ENCODE measurements at places on chromosomes 7 and 10.

DNA sequence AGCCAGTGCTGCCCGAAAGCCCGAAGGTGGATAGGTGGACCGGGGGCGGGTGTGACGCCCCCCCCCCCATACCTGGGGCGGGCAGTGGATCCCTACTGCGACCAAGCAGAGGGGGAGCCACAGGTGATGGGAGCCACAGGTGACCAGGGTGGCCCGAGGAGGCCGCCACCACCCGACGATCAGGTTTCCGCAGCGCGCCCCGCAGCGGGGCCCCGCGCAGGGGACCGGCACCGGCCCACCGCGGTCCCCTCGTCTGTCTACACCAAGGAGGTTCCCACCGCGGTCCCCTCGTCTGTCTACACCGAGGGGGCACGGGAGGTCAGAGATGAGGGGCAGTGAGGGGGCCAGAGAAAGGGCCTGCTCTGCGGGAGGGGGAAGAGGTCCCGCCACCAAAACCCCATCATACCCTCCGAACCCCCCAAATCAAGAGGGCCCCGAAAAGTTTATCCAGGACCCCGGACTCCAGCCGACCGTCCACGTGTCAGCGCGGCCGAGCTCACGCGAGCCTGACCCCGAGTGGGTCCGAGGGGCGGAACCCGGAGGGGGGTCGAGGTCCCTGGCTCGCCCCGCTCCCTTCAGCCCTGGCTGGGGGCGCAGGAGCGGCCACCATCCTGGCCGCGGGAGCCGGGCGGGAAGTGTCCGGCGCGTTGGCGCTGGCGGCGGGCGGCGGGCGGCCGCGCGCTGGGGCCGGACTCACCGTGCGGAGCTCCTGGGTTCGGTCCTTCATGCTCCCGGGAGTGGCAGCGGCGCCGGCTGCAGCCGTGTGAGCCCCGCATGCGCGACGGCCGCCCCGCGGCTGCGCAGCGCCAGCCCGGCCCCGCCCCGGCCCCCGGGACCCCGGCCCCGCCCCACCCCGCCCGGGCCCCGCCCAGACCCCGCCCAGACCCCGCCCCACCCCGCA lies at the start of gene STX1A:
TSS of gene STX1A (minus strand) at position 765 of the 901 bp plus-strand sequence. CDS start at position 727, 38 bp downstream.
- peak; percentile 77 for DNase-seq

- no peak for DNase-seq
Measured at GRCh38 chr7:22647451-22648257, 79.3 kb upstream of the IL6 start.

- DNase-seq: no peak
Measured at GRCh38 chr7:84060760-84061261, 133.8 kb downstream of the SEMA3A start.

DNA sequence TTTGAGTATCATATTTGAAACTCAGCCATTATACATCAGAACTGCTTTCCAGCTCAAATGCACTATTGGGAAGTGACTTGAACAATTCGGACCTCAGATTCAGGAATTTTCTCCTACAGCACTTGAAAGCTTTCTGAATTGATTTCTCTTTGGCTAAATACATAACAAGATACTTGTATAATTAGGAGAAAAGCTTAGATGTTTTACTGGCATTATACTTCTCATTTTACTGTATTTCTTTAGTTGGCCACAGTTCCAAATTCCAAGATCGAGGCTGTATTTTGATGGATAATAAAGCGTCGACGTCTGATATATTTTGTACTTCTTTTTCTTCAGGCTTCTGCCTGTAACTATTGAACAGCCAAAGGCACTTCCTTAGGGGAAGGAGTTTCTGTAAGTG lies 26.7 kb upstream of the LYZL2 start:
- no peak for DNase-seq

DNA sequence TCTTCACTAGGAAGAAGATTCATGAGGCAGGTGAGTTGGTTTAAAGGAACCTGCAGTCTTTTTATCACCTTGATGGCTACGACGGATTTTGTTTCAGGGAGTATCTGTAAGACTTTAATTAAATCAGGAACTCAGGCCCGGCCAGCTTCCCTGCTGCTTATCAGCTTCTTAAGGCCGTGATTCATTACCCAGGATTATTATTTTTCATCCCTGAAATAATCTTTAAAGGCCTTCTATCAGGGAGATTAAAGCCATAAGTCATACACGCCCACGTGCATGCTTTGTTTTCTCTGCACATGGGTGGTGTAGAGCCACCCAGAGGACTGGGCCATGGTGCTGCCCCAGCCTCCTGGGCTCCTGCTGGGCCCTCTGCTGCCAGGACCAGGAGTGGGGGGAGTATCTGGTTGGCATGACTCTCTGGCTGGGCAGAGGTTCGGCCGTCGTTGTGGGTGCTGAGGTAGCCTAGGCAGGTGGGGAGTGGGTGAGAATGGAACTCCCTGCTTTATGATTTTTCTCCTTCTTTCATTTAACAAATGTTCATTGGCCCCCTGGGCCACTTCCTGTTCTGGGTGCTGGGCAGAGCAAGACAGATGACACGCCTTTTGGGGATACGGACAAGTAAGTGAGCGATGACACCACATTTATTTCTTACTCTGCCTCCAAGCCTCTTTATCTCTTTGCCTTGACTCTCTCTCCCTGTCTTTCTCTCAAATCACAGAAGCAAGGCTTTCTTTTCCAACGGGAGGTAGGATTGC lies 39.0 kb upstream of the PCBD1 start:
- no peak for DNase-seq

DNA sequence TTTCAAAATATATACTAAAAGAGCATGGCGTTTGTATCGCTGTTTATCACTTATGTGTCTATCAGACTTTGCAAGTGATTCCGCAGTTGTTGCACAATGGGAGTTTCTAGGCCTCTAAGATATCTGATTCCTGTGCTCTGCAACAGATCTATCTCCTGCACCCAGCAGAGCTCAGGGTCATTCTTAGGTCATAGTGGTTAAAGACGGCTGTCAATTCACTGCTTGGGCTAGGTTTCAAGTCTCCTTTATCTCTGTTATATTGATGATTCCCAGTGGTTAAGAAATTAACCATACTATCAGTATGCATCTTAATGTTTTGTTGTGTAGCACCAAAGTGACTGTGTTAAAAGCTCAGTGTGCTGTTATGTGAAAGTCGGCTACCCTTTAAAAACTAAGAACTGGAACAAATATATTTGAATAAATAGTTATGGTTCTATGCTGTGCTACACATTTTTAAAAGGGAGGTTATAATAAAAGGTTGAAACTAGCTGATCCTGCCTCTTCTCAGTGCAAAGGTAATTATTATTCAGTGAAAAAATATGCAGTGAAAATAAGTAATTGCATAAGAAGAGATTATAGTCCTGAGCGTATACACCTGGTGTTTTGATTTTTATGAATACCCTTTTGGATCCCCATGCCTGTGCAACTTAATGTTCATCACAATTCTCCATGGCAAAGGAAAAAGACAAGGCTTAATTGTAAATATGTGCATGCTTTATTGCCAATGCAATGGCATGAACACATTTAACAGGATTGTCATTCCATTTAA lies 24.0 kb downstream of the HOXA1 start:
- DNase-seq: no peak

DNA sequence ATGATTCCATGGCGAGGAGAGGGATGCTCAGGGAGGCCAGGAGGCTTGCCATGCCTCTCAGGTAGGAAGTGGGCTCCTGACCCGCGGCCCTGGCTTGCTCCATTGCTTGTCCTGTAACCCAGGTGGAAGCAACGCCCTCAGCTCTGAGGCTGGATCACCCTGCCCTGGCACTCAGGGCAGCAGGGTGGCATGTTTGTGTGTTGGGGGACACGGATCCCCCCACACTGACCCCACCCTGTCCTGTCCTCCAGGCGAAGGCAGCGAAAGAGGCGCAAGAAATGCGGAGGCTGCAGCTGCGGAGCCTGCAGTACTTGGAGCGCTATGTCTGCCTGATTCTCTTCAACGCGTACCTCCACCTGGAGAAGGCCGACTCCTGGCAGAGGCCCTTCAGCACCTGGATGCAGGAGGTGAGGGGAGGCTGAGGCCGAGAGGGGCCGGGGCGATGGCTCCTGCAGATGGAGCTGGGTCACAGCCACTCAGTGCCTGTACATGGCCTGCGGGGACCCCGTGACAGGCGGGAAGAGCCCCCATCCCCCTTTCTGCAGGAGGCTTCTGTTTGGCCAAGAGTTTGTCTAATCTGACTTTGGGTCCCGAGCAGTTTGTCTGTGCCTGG lies 38.3 kb downstream of the PRF1 start:
- no peak for DNase-seq

DNA sequence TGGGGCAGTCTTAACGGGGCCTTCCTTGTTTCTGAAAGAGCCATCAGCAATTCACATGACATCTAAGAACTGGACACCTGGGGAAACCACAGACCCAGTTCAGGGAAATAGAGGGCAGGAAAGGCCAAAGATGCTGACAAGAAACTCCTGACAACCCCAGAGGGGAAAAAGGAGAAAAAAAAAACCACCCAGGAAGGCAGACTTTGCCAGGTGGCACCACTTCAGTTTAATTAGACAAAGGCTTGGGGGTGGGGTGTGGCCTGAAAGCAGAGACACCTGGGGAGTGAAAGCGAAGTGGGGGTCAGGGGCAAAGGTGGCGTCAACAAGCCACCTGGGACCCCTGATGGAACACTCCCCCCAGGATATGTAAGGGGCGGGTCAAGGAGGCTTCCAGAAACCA lies 53.6 kb downstream of the RAB11FIP2 start:
- no peak for DNase-seq

GRCh38 chr10:123044391-123044790 lies 35.6 kb downstream of the ACADSB start:
- peak; percentile 75 for DNase-seq

DNA sequence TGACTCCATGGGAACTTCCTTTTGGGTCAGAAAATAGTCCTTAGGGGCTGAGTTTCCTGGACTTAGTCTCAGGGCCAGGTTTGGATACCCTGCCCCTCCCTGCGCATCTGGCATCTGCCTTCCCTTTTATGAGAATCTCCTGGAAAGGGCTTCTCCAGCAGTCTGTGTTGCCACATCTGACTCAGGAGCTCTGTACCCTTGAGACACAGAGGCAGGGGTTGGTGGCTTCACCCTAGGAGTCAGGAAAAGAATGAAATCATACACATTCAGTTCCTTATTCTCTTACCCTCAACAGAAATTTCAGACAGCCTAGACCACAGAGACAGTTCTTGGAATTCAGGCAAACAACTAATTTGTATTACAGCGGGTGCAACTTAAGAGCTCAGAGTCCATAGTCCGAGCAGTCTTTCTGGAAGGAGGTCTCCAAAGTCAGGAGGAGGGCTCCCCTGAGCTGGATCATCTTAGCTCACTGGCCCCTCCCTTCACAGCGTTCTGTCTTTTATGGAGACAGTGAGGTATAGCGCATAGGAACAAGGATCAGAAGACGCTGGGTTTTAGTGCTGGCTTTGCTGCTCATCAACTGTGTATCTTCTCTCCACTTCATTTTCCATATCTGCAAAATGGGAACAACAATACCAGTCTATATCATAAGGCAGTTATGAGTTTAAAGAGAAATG lies 3.0 kb upstream of the PLAU start:
- no peak for DNase-seq

- no peak for DNase-seq
Measured at GRCh38 chr7:128146052-128146451, 95.0 kb upstream of the LEP start.

- peak; percentile 43 for DNase-seq
Measured at GRCh38 chr10:60932756-60933155, 11.2 kb downstream of the RHOBTB1 start.

GRCh38 chr7:27860800-27861199 lies 120.8 kb downstream of the TAX1BP1 start:
- DNase-seq: no peak

DNA sequence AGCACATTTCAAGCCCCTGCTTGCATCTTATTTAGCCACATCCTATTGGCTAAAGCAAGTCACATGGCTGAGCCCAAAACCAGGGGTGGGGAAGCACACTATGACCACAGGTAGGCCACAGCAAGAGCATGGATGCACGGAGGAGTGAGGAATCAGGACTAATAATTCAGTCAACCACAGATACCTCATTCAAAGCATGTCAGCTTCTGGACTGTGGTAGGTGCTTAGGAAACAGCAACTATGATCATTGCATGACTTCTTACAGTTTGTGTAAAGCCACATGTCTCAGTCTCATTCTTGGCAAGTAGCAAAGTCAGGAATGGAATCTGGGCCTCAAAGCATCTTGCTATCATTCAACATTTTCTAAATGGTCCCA lies 79.0 kb upstream of the EMX2 start:
- DNase-seq: no peak

- DNase-seq: no peak
Measured at GRCh38 chr10:23280419-23281043, 64.1 kb downstream of the C10orf67 start.

DNA sequence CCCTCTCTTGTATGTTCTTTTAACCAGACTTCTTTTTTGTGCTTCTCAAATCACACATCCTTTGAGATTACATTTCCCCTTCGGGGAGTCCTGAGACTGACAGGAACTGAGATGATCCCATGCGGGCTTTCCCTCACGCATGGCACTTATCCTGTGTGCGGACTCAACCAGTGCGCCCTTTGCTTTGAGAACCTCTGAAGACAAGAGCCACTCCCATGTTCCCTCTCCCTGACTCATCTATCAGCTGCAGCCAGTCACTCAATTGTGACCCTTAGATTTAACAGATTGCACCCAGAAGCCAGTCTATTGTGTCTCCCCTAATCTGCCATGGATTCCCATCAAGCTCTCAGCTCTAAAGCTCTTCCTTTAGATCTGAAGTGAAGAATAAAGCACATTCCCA lies 353.9 kb upstream of the MEOX2 start:
- DNase-seq: no peak

GRCh38 chr10:108204528-108205305 lies 1040.2 kb upstream of the SORCS1 start:
- no peak for DNase-seq

- DNase-seq: no peak
Measured at GRCh38 chr10:60848680-60849079, 70.4 kb downstream of the CDK1 start.

GRCh38 chr10:128522551-128523308 lies 396.5 kb upstream of the MKI67 start:
- DNase-seq: no peak

GRCh38 chr7:21866731-21867130 lies 79.0 kb downstream of the CDCA7L start:
- no peak for DNase-seq

DNA sequence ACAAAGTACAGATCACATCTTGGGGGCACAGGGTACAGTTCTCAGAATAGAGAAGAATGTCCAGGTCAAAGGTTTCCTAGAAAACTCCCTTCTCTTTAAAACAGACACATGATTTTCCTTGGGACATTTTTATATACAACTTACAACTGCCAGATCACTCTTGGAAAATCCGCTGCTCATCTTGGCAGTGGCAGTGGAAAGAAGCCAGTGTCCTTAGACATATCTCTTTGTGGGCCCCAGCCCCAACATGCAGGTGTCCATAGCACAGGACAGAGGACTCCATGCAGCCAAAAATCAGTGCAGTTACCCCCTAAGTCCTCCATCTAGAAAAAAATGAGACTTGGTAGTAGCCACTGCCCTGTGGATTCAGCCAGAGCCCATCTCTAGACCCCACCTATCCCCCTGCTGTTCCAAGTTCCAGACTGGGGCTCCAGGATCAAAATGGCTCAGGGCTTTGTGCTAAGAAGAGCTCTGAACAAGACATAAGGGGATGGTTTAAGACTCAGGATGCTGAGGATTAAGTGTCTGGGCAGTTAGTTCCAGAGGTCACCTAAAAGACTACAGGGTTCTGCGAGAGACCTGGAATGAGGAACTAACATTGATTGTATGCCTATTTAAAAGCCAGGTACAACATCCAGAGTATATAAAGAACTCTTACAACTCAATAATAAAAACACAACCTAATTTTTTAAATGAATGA lies 34.4 kb downstream of the HIPK2 start:
- DNase-seq: no peak

Data from NCI-H146 (cell line).